Retina (tissue), 1 donor: ENCODE measurements at places on chromosomes 4 and X.
A peak's percentile ranks its signal among the peaks of the same experiment; 100 is the strongest.

- DNase-seq = no peak
These were observed 27.2 kb downstream of the PLS3 start for GRCh38 chrX:115588179-115588578.

DNA sequence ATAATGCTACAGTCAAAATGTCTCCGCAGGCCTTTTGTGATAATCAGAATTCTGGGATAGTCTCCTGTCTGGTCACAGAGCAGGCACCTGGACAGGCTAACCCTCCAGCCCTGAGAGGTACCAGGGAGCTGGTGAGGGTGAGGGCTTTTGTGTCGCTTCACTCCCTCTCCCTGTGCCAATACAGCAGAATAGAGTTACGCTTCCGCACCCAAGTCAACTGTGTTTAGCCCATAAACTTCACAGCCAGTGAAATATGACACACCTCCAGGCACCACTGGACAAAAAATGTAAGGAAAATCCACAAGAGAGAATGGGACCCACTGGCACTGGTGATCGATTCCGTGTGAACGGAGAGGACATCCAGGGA lies 1.3 kb downstream of the GAK start:
- DNase-seq = no peak

- no peak for DNase-seq
These were observed 81.7 kb upstream of the STOX2 start for GRCh38 chr4:183823434-183823833.

- DNase-seq = peak; percentile 26
These were observed 93.8 kb downstream of the INPP4B start for GRCh38 chr4:142752202-142752786.

GRCh38 chrX:150012647-150013381 lies 74.5 kb upstream of the EOLA2 start:
- DNase-seq = no peak

DNA sequence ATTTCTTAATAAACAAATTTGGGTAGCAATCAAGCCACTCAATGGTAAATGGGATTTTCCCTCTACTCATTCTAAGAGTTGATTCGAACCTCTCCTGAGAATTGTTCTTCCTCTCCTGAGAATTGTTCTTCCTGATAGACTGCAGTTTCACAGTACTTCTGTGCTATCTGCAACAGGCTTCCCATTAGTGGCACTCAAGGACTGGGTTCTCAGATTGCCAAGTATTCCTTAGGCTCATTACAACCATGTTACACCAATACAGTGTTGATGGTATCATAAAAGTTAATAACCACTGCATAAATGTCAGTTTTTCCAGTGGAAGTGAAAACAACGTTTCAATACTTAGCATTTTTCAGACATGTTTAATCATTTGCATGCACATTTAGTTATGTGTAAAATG lies 201.6 kb downstream of the FRMPD4 start:
- DNase-seq = no peak

GRCh38 chr4:2617955-2618354 lies 81.5 kb downstream of the FAM193A start:
- no peak for DNase-seq

GRCh38 chrX:136250191-136251040 lies 784 bp downstream of the MAP7D3 start:
- DNase-seq = peak; percentile 30

GRCh38 chr4:20354120-20354519 lies 102.4 kb downstream of the SLIT2 start:
- DNase-seq = peak; percentile 78

GRCh38 chr4:13656569-13657405 lies 29.3 kb upstream of the BOD1L1 start:
- DNase-seq = peak; percentile 90

DNA sequence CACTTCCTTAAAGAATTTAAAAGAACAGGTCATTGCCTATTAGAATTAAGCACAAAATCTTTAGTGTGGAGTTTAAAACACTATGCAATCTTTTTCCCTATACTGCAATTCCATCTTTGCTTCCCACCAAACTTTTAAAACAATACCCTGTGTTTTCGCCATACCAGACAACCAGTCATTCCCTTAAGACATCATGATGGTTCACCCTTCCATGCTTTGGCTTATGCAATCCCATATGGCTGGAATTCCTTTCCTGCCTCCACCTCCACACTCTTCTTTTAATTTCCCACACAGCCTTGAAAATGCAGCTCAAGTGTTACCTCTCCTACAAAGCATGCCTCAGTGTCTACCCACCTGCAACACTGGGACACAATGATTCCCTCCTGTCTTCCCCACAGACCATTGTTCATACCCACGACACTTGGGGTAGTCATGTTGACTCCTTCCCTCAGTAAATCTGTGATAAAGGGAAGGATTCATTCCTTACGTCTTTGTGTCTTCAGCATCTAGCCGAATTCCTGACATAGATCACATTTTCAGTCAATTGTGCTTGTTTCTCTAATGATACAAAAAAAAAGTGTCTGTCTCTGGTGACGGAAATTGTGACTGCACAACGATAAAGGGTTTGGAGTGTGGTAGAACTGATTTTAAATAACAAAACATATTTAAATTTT lies 166.3 kb downstream of the FNIP2 start:
- DNase-seq = no peak

GRCh38 chrX:109351557-109351956 lies 130.3 kb downstream of the GUCY2F start:
- no peak for DNase-seq

- no peak for DNase-seq
These were observed 214.7 kb downstream of the CBR4 start for GRCh38 chr4:168795346-168795745.

DNA sequence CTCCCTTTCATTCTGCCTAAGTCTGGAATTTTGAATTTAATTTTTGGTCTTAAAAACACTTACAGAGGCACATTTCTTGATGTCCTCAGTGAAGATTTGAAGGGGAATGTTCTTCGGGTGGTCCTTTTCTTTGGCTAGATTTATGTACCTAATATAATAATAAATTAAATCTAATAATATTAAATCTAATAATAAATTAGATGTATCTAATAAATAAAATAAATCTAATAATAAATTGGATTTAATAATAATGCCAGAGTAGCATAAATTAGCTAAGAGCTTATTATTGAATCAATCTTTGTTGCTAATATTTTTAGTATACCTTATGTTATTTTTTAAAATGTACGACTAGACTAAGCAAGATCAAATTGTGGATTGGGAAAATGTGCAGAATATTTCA lies 39.8 kb downstream of the MAD2L1 start:
- DNase-seq = no peak

- no peak for DNase-seq
These were observed 35.7 kb upstream of the BMP15 start for GRCh38 chrX:50874876-50875275.

DNA sequence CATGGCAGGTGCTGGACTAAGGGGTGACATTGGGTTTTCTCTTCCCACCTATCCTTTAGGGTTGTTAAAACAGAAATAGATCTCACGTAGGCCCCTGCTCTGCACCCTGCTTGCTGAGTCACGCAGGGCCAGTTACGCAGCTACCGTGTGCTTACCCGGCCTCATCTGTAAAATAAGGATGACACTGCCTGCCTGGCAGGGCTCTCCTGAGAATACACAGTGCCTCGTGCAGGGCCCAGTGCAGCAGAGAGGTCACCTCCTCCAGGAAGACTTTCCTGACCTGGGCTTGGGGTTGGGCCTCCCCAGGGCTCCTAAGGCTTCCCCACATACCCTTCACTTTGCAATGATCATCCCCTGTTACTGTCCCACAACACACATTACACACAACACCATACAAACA lies 33.6 kb upstream of the JAKMIP1 start:
- DNase-seq = no peak

DNA sequence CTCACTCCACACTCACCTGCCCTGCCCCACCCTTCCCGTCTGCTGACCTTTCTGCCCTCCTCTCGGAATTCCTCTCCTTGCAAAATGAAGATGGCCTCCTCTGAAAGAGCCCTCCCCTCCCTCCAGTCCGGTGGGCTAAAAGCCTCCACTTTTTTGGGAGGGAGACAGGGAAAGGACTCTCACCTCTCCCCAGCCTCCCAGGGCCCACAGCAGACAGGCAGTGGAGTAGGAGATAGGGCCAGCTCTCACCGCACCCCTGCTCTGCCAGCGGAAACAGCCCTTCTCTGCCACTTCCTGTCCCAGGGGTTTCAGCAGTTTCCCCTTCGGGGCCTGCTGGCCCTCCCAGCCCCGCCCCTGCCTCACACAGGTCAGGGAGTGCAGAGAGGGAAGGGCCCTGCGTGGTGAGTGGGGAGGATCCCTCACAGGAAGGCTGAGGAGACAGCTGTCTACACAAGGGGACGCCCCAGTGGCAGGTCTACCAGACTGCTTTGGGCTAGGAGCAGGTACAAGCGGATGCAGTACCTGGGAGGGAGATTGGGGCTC lies 18.2 kb downstream of the ELF4 start:
- no peak for DNase-seq

- DNase-seq = no peak
These were observed 35.1 kb upstream of the GEMIN8 start for GRCh38 chrX:14064626-14065432.

- DNase-seq = peak; percentile 89
These were observed at the start of gene ING2 for GRCh38 chr4:183504930-183505610. Gene ING2, plus strand, starts transcription at chr4:183505058. Its CDS starts 138 bp downstream, at chr4:183505196.

DNA sequence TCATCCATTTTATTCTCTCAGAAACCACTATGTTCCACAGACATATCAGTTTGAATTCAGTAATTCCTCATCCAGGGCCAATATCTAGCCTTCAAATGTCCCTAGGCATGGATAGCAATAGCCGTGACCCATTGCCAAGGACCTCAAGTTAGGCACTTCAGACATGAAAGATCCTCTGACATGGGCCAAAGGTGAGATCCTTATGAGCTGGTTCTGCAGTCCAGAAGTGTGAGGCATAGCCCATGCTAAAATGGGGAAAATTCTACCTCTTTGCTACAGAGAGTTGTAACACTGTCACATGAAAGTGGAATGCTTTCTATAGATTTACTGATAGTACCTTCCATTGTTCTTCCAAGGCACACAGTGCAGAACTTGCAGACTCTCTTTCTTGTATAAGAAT lies 349.7 kb upstream of the GALNT7 start:
- no peak for DNase-seq

- peak; percentile 18 for DNase-seq
These were observed 3.7 kb downstream of the TAF7L start for GRCh38 chrX:101287402-101287801.

DNA sequence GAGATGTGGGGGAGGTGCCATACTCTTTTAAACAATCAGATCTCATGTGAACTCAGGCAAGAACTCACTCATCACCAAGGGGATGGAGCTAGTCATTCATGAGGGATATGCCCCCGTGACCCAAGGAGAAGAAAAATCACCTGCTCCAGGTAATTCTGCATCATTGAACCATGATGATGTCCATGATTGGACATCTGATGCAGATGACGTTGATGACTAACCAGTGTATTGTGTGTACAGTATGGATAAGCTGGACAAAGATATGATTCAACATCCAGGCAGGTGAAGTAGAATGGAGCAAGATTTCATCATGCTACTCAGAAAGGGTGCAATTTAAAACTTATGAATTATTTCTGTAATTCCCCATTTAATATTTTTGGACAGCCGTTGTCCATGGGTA lies 286.4 kb upstream of the SMIM31 start:
- DNase-seq = no peak

- no peak for DNase-seq
These were observed 38.6 kb downstream of the MTMR1 start for GRCh38 chrX:150731795-150732194.

DNA sequence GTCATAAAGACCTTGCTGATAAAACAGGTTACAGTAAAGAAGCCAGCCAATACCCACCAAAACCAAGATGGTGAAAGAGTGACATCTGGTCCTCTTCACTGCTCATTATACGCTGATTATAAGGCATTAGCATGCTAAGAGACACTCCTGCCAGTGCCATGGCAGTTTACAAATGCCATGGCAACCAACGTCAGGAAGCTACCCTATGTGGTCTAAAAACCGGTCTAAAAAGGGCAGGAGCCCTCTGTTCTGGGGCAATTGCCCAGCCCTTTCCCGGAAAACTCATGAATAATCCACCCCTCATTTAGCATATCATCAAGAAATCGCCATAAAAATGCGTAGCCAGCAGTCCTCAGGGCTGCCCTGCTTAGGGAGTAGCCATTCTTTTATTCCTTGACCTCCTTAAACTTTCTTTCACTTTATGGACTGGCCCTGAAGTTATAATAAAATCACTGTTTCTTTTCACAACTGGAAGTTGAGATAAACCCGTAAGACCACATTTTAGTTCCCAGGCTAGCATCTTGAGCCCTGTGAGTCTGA lies 260.5 kb upstream of the FAT1 start:
- DNase-seq = no peak

DNA sequence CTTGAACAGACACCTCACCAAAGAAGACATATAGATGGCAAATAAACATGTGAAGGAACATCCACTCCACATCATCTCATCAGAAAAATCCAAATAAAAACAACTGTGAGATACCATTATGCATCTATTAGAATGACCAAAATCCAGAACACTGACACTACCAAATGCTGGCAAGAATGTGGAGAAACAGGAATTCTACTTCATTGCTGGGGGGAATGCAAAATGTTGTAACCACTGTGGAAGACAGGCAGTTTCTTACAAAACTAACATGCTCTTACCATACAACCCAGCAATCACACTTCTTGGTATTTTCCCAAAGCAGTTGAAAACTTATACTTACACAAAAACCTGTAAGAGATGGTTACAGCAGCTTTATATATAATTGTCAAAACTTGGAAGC lies 38.2 kb upstream of the ANTXR2 start:
- DNase-seq = no peak

DNA sequence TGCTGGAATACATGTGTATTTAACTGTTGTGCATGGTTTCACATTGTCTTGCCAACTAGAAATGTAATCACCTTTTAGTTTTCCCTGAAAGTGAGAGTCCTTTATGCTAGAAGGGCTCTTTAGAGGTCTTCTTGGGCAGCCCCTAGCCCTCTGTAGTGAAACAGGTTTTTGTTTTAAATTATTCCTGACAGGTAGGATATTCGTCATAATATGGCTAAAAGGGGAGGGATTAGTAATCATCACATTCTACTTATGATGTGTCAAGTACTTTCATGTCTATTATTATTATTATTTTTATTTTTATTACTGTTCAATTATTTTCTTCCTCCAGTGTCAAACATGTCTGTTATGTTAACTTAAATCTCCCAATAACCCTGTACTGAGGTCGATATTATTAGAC lies 35.5 kb downstream of the MSN start:
- no peak for DNase-seq

- DNase-seq = no peak
These were observed 138.9 kb upstream of the INPP4B start for GRCh38 chr4:142984871-142985585.

DNA sequence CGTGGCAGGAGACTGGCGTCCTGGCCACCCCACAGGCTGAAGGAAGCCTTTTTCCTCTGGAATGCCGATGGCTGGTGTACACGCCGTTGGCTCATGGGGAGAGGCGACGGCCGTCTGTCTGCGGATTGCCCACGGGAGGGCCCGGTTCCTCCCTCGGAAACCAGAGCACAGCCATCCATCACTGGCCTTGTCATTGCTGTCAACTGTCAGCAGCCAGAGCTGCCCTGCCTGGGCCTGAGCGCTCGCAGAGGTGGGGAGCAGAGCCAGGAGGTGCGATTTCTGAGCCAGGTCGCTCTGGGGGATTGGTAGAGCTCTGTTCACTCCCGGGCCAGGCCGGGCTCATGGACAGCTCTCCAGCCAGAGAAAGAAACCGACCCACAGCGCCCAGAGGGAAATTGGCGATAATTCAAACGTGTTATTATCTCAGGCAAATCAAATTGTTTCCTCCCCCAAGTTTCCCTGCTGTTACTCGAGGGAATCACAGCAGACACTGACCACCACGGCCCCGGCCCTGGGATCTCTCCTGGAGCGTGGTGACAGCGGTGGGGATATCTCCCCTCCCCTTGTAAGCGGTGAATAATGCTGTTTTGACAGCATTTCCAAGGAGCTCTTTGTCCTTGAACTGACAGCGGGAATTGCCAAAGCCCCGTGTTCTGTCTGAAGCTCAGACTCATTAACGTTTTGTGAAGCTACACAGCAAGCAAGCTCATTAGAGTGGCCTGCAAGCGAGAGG lies 220.9 kb upstream of the PSAPL1 start:
- peak; percentile 87 for DNase-seq
